ENCODE measurements at places on chromosomes 11 and 22.

- DNase-seq, result no peak
These were observed 40.4 kb upstream of the RAPSN start for GRCh38 chr11:47489395-47489755.

- no peak for DNase-seq
These were observed 9.8 kb downstream of the THAP12 start for GRCh38 chr11:76371170-76371569.

GRCh38 chr11:107777110-107777509 lies 65.3 kb upstream of the SLN start:
- DNase-seq, result no peak

- no peak for DNase-seq
These were observed 163.9 kb downstream of the TRIM29 start for GRCh38 chr11:119974051-119974450.

DNA sequence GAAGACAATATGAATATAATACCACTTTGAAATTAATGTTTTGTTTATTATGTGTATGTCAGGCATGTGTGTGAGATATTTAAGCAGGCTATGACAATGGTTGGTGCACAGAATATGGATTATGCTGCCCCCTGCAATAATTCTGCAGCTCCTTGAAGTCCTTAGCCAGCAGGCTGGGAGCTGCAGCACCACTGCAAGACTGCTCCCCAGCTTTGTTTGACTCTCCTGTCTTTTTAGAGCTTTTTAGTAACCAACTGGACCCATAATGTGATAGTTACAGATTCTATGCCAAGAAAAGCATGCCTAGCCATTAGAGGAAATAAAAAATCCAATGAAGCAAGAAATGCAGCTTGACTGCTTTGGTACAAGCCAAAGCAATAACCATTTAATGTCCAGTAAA lies 535.1 kb downstream of the TMEM135 start:
- no peak for DNase-seq

DNA sequence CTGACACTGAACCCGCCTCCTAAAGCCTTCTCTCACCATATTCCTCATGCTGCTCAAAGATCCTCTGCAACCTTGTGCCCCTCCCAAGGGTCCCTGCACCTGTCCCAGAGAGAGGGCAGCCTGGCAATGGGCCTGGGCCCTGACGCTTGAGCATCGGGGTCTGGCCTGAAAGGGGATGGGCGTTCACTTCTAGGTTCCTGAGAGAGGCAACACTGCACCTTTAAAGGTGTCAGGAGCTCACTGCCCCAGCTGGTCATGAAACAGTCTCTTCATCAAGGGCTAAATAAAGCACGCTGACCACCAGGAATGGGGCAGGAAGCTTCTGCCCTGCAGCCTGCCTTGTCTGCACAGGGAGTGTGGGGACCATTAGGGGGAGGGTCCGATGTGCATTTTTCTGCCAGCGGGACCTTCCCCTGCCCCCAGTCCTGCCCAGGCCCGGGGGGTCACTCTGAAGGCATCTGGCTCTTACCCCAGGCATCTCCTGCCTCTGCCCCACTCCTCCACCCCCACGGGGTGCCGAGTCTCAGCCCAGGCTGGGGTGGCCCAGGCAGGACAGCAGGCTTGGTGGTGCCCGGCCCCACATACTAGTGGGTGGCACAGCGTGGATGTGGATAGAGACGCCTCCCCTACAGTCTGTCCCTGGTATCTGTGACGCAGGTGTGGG lies 3.5 kb downstream of the C11orf21 start:
- DNase-seq, result no peak

GRCh38 chr11:6111673-6112072 lies 4.2 kb downstream of the OR56B4 start:
- DNase-seq, result no peak

- DNase-seq, result no peak
These were observed 713 bp upstream of the ARL14EP start for GRCh38 chr11:30322191-30322590.

GRCh38 chr22:40203572-40203971 lies 25.8 kb downstream of the TNRC6B start:
- DNase-seq, result no peak

DNA sequence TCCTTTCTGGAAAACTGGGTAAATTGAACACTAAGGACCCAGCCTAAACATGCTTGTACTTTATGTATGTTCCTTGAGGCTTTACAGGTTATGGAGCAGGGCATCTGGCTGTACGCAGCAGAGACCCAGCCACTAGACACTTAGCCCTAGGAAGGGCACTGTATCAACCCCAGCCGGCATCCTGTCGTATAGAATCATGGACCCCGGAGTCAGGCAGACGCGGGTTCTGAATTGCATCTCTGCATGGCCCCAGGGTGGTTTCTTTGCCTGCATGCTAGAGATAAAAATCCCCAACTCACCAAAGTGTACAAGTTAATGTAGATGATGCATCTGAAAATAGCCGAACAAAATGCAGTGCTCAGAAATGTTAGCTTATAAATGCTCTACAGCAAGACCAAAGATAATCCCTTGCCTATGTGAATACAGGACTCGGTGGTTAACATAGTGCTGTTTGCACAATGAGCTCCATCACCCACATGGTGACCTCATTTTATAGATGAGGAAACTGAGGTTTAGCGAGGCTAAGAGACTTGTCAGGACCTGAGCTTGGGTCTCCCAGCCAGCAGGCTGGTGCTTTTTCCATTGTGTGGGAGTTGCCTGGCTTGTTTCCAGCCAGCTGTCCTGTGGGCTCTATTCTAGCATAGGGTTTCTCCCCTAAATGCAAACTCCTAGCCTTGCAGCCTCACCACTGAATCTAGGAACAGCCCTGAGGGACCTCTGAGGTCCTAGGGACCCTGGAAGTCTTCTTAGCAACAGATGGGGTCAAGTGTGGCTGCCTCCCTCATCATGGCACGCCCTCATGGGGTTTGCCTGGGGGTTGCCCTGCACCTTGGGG lies 7.3 kb downstream of the CD6 start:
- no peak for DNase-seq

- no peak for DNase-seq
These were observed 166.0 kb downstream of the KIRREL3 start for GRCh38 chr11:126834573-126834972.

GRCh38 chr22:28426346-28427132 lies 253.1 kb downstream of the TTC28 start:
- no peak for DNase-seq

DNA sequence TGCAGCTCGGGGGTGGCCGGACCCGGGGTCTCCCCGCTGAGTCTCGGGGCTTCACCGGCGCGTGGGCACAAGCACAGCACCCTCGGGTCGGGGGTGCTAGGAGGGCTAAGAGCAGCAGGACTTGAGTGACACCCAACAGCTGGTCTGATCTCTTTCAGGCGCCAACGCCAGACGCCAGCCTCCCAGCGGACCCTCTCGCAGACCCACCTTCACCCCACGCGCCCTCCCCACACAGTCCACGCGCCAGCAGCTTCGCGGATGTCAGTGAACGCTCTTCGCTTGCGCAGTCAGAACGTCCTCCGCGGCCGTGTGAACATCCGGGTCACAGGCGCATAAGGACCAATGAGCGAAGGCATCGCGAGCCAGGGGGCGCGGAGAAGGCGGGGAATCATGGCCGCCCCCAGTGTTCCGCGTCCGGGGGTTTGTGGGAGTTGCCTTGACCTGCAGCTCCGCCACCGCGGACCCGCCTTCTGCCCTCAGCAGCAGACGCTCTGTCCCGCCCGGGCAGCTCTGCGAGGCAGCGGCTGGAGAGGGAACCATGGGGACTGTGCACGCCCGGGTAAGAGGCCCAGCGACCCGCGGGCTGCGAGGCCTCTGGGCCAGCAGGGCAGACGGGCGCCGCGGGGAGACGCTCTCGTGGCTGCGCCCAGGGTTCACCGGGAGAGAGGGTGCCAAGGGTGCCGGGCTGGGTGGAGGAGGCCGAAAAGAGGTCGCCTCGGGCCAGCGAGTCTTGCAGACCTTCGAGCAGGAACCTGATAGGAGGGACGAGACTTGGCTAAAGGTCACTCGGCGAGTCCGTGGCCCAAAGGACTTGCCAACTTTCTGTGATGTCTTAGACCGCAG lies at the start of gene SAMM50:
Gene SAMM50 (plus strand): TSS at position 403 of the 843 bp plus-strand sequence. CDS start 136 bp downstream, at position 539.
- peak; percentile 57 for DNase-seq

- DNase-seq, result no peak
These were observed 200.6 kb upstream of the POU2AF2 start for GRCh38 chr11:111044751-111045406.

DNA sequence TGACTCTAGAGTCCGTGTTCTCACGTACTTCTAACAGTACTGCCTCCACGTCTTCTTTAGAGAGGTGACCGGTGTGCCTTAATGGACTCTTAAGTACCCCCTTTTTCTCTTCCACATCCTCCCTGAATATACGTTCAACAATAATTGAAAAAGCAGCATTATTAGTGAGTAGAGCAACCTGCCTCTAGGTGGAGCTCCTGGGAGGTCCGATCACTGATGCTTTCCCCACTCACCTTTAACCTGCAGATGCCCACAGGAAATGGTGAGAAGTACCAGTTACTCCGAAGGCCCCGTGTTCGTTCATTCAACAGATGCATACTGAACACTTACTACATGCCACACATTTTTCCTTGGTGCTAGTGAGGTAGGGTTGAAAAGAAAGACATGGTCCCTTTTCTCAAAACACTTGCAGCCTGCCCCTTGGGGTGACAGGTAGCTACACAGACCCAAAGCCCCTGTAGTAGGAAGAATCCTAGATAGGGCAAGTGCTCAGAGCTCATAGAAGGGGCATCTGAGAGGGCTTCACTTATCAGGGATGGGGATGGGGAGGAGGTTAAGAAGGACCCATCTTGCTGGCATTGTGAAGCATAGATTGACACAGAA lies 72.7 kb downstream of the FEZ1 start:
- DNase-seq, result no peak

DNA sequence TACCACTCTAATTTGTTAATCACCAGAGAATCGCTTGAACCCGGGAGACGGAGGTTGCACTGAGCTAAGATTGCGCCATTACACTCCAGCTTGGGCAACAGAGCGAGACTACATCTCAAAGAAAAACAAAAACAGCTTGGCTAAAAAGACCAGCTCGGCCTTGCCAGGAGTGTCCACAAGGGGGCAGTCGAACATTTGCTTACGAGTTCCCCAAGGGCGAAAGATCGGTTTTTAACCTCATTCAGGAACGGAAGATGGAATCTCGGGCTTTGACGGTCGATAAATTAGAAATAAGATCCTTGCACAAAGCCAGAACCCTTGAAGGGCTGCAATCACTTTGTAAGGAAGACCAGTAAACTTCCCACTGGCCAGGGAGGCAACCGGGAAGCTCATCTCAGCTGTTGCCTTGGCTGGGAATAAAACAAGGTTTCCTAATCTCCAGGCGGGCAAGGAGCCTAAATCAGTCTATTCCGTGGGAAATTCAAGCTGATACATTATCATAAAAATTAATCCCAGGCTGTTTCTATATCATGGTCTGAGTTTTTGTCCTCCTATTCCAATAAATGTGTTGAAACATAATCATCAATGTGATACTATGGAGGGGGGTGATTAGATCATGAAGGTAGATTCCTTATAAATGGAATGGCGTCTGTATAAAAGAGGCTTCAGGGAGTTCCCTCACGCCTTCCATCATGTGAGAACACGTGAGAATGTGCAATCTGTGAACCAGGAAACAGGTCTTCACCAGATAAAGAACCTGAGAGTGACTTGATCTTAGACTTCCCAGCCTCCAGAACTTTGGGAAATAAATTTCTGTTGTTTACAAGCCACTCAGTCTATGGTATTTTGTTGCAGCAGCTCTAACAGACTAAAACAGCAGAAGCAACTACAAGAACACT lies 14.9 kb upstream of the SLC29A2 start:
- peak; percentile 64 for DNase-seq

GRCh38 chr22:45867906-45868555 lies 108.9 kb downstream of the WNT7B start:
- no peak for DNase-seq

- DNase-seq, result no peak
These were observed 15.5 kb downstream of the GP1BB start for GRCh38 chr22:19738664-19739447.

DNA sequence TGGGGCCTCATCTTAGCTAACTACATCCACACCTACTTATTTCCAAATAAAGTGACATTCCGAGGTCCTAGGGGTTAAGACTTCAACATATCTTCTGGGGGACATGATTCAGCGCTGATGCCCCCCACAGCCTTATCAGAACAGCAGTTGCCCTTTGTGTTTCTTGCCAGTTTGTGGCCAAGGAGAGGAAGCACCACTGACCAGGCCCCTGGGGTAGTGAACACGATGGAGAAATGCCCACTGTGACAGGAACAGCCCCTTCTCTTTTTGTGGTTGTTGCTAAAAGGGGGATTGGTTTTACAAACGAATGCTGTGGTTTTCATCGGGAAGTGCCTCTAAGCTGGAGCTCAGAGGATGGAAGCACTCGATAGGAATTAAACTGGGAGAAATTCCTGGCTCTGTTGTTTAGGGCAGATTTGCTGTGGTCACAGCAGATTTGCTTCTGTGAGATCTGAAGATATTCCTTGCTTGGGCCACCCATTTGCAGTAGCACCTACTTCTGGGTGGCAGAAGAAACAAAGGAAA lies 88.8 kb downstream of the ABTB2 start:
- DNase-seq, result no peak

GRCh38 chr11:75667831-75668450 lies 897 bp downstream of the MAP6 start:
- DNase-seq, result no peak

DNA sequence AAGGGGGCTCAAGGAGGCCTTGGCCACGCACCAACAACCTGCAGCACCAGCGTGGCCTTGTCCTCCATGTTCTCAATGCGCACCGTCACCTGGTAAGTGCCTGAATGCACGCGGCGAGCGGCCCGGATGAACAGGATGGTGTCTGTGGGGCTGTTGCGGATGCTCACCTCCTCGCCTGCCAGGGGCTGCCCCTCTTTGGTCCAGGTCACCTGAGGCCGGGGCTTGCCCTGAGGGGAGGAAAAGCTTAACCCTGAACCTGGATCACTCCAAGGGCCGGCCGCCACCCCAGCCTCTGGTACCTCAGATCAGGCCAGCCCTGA lies 19.0 kb downstream of the MYBPC3 start:
- DNase-seq, result no peak

DNA sequence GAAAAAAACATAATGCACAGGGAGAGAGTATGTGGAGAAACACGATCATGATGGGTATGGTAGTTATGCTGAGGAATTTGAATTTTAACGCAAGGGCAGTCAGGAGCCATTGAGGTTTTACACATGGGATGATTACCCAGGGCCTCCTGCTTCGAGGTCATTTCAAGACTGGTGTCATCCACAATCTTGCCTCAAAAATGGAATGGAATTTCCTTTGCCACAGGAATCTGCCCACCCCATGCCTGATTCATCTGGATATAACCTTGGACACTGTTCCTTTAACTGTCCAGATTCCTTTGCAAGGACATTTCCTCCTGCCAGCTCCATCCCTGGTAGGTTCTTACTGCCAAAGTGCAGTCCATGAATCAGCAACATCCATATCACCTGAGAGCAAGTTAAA lies 655.9 kb upstream of the TENM4 start:
- no peak for DNase-seq

- DNase-seq, result no peak
These were observed 130.2 kb downstream of the NCAM1 start for GRCh38 chr11:113091481-113091780.

DNA sequence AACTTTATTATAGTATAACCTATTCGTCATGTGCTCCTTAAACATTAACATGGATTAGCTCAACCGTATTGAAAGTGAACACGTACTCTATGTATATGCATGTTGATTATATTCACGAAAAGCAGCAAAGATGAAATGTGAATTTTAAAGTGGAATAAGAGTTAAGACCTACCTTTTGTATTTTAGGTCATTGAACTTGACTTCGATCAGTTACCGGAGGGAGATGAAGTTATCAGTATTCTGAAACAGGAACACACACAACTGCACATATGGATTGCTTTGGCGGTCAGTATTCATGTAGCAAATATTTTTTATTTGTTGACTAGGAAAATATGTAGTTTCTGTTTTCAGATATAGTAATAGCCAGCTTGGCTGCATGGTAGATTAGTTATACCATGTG lies 1.4 kb downstream of the CTR9 start:
- DNase-seq, result no peak
